ENCODE measurements at places on chromosomes 4 and X.

GRCh38 chr4:6221851-6222760 lies 21.8 kb upstream of the JAKMIP1 start:
- DNase-seq, result no peak

DNA sequence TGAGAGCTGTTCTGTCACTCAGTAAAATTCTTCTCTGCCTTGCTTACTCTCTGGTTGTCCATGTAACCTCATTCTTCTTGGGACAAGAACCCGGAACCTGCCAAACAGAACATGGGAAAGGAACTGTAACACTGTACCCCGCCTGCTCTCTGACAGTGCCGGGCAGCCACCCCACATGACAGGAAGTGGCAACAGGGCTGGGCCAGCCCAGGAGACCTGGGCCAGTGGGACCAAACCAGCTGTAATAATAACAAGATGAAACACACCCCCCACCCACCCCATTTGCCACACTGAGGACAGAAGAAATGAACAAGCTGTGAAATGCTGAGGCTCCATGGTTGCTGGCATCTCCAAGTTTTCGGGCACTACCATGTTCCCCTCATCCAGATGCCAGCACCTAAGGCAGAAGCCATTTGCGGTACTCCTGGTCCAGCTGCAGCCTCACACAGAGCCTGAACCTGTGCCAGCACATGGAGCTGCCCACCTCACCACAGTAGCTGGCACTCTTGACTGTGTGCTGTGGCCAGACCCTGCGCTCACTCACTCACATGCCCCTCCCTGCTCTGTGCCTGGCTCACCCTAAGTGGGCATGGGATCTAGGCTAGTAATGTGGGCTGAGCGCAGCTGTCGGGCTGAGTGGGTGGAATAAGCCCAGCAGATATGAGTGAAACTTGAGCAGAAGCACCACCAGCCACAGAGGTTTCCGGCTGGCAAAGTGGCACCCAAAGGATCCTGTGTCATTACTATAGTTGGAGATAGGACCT lies 126.2 kb upstream of the UGT8 start:
- no peak for DNase-seq

GRCh38 chrX:139194571-139195280 lies 335.8 kb upstream of the F9 start:
- DNase-seq, result no peak

DNA sequence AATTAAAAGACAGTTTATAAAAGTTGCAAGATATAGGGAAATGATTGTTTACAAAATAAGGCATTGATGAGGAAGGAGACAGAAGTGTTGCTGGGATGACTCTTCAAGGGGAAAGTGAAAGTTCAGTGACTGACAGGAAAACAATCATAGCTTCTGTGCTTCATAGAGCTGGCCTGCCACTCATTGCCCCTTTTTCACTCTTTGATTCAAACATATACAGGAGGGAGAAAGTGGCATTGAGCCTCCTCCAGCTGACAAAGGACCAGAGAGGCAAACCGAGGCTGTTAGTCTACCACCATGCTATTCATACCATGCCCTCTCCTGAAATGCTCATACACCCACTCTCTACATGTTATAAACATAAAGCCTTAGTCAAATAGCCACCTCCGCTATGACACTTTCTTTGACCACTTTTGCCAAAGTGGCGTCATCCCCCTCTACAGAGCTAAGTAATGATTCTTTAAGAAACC lies 79.2 kb upstream of the ATOH1 start:
- DNase-seq, result no peak

DNA sequence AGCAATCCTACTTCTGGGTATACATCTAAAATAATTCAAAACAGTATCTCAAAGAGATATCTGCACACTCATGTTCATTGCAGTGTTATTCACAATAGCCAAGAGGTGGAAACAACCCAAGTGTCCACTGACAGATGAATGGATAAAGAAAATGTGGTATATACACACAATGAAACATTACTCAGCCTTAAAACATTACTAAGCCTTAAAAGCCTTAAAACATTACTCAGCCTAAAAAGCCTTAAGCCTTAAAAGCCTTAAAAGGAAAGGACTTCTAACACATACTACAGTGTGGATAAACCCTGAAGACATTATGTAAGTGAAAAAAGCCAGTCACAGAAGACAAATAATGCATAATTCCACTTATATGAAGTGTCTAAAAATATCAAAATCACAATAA lies 40.3 kb upstream of the TFDP3 start:
- DNase-seq, result no peak

GRCh38 chr4:174133551-174133950 lies 149.9 kb downstream of the FBXO8 start:
- no peak for DNase-seq

- DNase-seq, result no peak
Observed at GRCh38 chrX:107659768-107660167, 31.5 kb downstream of the PRPS1 start.

- DNase-seq, result no peak
Observed at GRCh38 chr4:86942185-86942666, 7.4 kb downstream of the AFF1 start.

DNA sequence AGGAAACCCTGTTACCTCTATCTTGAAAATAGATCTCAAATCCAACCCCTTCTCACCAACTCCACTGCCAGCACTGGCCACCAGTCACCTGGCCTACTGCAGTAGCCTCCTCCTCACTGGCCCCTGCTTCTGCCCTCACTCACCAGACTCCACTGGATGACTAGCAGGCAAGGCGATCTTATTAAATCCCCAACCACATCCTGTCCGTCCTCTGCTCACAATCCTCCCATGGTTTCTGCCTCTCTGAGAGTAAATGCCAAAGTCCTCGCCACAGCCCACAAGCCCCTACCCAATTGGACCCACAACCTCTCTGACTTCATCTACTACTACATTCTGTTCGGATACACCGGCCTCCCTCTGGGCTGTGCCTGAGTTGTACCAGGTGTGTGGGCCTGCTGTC lies 5.4 kb upstream of the PIM2 start:
- no peak for DNase-seq

GRCh38 chr4:151202851-151203455 lies 74.0 kb upstream of the PRSS48 start:
- DNase-seq, result no peak

GRCh38 chr4:141417387-141417786 lies 196.7 kb downstream of the ZNF330 start:
- DNase-seq, result no peak

GRCh38 chr4:41750626-41751448 lies 2.3 kb upstream of the PHOX2B start:
- DNase-seq, result no peak

All from effector CD4-positive, alpha-beta T cell (primary cell).